ENCODE measurements at places on chromosomes 3 and 15.

- DNase-seq: no peak
Observed at GRCh38 chr3:105836533-105836932, 32.3 kb downstream of the CBLB start.

- DNase-seq: peak; percentile 91
Observed at GRCh38 chr3:149783576-149783975, 8.8 kb downstream of the ANKUB1 start.

DNA sequence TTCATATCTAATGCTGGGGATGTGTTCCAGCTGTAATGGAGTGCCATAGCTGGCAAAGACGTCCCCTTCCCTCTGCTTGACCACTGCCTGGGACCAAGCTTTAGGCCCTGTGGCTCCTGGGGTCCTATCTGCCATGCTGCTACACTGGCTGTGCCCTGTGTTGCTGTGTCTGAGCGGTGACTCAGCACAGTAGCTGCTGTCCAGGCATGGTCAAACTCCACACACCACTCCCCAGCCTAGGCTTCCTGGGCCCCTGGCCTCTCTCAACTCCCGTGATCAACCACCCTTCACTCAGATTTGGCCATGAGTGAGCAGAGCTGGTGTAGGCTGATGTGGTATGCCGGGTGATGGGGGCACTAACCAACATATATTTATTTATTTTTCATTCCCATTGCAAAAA lies 27.0 kb downstream of the EPHB1 start:
- DNase-seq: peak; percentile 34

GRCh38 chr3:173902401-173902800 lies 504.9 kb downstream of the NLGN1 start:
- DNase-seq: no peak

DNA sequence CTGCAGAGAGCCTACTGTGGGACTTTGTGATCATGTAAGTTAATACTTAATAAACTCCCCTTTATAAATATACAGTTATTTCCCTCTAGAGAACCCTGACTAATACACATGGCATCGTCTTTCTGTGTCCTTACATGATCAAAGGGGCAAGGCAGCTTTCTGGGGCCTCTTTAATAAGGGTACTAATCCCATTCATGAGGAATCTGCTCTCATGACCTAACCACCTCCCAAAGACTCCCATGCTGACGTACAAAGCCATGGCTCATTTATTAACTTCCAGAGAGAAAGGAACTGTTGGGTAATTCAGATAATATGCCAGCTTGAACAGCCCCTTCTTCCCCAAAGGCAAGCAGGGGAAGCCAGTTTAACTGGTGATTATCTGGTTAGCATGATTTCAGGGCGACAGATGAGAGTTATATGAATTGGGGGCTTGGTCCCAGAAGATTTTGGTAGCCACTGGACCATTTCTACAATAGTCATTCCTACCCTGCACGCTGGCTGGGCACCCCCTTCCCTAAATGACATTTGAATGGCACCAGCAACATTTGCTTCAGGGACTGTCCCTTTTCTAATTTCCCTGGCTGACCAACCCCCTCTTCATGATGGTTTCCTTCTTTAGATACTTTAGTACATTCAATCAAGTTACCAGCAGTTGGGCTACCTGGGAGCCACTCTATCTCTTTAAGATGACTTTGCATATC lies 83.6 kb upstream of the C3orf80 start:
- DNase-seq: no peak

DNA sequence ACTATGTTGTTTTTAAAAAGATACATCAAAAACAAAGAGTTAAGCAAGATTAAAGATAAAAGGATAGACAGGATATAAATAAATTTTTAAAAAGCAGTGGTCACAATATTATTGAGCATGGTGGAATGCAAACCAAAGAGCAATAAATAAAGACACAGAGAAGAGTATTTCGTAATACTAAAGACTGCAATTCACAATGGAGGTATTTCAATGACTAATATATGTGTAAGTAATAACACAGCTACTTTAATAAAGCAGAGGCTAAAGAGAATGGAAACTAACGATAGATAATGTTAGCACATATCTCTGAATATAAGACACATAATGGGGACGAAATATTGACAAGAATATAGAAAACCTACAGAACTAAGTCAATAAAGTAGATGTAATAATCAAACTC lies 219.6 kb downstream of the WDR72 start:
- DNase-seq: no peak

DNA sequence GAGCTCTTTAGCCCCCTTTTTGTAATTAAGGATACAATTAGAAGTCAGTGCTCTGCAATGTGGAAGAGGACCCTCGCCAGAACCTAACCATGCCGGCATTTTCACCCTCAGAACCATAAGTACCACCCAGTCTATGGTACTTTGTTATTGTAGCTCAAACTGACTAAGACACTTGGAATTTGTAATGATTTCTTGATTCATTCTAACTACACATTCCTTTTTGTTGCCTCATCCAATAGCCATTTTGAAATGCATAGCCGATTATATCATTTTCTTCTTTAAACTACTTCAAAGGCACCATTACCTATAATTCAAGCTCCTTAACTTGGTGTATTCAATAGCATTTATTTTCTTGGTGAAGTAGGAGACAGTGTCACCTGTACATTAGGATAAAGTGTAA lies 61.4 kb downstream of the GLB1 start:
- peak; percentile 58 for DNase-seq

GRCh38 chr15:35279811-35280210 lies 194.7 kb upstream of the NANOGP8 start:
- peak; percentile 40 for DNase-seq

- no peak for DNase-seq
Observed at GRCh38 chr3:109112946-109113760, 4.8 kb downstream of the MORC1 start.

DNA sequence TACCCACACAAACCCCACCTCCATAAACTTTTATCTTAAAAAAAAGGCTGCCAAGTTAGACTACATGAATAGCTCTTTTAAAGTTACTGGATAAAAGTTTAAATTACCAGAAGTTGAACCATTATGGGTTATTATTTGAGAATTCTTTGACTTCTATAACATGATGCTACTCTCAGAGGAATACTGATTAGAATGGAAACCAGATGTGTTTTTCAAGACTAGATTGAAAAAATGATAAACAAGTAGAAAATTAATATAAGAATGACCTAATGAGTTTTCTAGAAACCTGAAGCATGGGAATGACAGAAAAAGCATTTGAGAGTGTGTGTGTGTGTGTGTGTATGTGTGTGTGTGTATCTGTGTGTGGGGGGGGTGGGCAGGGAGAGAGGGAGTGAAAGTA lies 12.4 kb upstream of the FGF7 start:
- no peak for DNase-seq

DNA sequence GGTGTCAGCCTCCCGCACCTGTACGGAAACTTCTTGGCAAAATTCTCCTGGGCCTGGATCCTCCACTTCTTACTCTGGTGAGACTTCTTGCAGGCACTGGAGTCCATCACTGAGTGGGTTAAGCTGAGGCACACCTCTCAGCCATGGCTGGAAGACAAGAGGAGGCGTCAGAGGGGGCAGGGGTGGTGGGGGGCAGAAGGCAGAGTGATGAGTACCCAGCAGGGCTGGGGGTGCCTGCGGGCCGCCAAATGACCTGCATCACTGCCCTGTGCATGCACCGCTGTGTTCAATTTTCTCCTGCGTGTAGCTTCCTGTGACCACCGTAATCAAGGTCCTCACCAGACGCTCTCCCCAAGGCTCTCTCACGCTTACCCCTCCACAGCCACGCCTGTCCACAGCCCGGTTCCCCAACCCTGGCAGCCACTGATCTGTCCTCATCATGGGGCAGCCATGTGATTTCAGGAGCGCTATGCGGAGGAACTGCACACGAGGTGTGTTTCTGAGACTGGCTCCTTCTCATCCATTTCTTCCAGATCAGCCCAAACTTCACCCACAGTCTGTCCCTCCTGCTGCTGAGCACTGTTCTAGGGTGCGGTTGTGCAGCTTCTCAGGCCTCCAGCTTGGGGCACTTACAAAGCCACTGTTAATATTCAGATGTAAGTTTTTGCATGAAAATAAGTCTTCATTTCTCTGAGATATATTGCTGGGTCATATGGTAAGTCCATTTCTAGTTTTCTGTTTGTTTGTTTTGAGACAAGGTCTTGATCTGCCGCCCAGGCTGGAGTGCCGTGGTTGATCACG lies 5.2 kb downstream of the C3orf22 start:
- no peak for DNase-seq

- DNase-seq: no peak
Observed at GRCh38 chr3:14162178-14162577, 16.2 kb downstream of the XPC start.

DNA sequence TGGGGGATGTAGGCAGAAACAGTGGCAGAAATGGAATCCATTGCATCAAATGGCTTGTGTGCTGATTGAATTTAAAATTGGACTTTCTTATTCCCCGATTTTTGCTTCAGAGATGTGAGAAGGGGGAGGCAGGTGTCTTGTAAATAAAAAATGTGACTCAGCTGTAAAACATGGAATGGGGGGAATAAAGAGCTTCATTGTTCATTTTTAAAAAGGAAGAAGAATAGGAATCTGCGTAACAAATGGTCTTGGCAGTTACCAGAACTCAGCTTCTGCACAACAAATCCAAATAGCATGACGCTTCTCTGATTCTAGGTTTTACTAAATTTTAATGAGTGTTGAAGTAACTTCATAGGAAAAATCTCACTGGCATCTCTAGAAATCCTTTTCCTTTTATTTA lies 323.9 kb upstream of the GBE1 start:
- DNase-seq: peak; percentile 31

- DNase-seq: no peak
Observed at GRCh38 chr3:156014489-156014888, 105.9 kb upstream of the KCNAB1 start.

DNA sequence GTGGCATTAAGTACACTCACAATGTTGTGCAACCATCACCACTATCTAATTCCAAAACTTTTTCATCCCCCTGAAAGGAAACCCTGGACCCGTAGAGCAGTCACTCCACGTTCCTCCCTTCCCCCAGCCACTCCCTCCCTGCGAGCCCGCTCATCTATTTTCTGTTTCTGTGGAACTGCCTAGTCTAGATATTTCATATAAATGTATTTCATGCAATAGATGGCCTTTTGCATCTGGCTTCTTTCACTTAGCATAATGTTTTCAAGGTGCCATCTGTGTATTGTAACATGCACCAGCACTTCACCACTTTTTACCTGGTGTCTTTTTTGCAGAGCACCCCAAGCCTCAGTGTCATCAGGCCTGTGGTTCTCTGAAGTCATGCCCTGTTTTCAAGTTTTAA lies 10.7 kb downstream of the CGNL1 start:
- no peak for DNase-seq

DNA sequence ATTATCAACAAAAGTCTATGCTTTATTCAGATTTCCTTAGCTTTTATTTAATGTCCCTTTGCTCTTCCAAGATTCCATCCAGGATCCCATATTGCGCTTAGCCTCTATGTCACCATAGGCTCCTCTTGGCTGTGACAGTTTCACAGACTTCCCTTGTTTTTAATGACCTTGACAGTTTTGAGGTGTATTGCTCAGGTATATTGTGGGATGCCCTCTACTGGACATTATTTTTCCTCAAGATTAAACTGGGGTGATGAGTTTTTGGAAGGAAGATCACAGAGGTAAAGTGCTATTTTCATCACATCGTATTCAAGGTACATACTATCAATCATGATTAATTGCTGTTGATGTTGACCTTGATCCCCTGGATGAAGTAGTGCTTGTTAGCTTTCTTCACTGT lies 99.1 kb upstream of the SMAD3 start:
- DNase-seq: no peak

GRCh38 chr15:92164327-92165000 lies 229.2 kb upstream of the ST8SIA2 start:
- DNase-seq: peak; percentile 15

DNA sequence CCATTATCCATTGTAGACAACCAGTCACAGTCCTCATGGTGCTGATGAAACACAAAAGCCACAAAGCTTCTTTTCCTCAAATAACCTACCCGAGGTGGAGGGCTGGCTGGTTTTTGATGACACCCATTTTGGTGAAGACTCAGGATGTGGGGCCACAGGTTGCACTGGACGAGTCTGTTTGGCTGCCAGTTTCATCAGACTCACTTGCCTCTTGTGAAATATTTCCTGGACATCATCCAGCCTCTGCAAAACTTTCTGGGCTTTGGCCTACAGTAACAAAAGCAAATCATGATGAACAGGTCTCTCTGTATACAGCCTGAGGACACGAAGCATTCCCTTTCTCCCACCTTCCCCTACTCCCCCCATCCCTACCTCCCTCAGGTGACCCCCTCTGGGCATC lies 42.2 kb downstream of the B3GNT5 start:
- DNase-seq: peak; percentile 87

- no peak for DNase-seq
Observed at GRCh38 chr3:45409921-45410320, 21.5 kb downstream of the LARS2 start.

Data from M059J (cell line).